ENCODE measurements at places on chromosomes 3 and 15.

DNA sequence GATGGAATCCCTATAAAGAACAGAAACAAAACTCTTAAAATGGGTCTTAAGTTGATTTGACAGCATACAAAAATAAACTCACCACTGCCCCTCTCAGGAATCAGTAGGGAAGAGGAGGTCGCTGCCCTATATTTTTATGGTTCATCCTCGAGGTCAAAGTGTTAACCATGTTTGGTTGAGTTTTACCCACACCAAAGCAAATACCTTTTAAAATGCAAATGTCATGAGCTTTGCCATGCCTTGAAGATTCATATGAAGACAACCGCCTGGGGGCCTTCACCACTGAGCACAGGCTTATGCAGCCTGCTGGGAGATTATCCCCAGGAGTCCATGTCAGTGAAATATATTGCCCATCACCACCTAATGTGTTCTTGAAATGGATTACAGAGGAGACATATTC is 66.1 kb downstream of the GLB1 start:
- DNase-seq: no peak

DNA sequence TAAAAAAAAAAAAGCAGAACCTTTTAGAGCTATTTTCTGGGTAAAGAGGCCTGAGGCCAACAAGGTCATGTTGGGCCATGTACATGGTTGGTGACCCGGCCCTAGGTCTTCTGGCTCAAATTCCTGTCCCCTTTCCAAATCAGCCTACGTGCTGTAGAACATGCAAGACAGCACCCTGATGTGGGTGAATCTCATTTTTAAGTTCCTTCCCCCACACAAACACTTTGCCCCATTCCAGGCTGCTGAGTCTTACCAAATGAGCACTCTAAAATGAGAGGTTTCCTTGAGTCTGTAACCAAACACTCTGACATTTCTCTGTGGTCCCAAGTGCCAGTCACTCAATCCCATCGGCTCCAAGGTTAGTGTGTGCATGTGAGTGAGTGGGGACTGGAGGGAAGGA is 9.4 kb downstream of the BCL6 start:
- no peak for DNase-seq

- DNase-seq: no peak
Observed at GRCh38 chr15:80944818-80945217, 44.8 kb downstream of the MESD start.

GRCh38 chr15:32029862-32030781 is at the start of gene CHRNA7:
Gene CHRNA7 (plus strand): TSS chr15:32030515. CDS start chr15:32030595, 80 bp downstream.
- peak; percentile 19 for DNase-seq

DNA sequence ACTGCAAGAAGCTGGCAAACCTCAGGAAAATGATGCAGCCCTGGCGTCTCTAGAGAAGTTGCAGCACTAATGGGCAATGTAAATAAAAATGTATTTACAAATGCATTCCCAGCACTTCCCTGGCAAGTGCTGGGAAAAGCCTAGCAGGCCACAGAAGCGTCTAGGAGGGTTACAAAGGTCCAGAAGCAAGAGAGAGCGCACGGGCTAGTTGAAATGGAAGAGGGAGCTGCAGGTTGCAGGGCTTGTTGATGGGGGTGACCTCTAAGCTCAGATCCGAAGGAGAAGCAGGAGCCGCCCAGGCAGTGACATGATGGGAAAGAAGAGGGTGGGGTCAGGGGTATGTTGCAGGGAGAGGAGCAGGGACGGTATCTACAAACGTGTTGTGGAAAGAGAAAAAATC is 2.7 kb upstream of the KNL1 start:
- no peak for DNase-seq

GRCh38 chr3:134333522-134334181 is 40.6 kb downstream of the AMOTL2 start:
- peak; percentile 84 for DNase-seq

DNA sequence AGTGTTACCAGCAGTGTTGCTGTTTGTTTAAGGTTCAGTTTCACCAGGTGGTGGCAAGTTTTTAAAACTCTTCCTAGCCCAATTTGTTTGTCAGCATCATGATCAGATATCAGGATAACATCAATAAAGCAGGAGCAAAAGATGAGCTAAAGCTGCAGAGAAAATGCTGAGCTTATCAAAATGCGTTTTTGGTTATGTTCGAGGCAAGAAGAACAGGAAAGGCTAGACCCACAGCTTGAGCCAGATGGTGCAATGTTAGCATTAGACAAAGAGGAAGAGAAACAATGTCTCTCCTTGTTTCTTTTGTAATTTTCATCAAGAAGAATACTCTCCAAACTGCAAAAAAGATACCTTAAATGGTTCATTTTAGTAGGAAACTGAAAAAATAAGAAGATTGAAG is 66.2 kb downstream of the THRB start:
- DNase-seq: no peak

GRCh38 chr15:68515371-68516095 is 63.3 kb upstream of the CORO2B start:
- DNase-seq: no peak

GRCh38 chr3:107421170-107421792 is 44.0 kb downstream of the CCDC54 start:
- DNase-seq: peak; percentile 59

DNA sequence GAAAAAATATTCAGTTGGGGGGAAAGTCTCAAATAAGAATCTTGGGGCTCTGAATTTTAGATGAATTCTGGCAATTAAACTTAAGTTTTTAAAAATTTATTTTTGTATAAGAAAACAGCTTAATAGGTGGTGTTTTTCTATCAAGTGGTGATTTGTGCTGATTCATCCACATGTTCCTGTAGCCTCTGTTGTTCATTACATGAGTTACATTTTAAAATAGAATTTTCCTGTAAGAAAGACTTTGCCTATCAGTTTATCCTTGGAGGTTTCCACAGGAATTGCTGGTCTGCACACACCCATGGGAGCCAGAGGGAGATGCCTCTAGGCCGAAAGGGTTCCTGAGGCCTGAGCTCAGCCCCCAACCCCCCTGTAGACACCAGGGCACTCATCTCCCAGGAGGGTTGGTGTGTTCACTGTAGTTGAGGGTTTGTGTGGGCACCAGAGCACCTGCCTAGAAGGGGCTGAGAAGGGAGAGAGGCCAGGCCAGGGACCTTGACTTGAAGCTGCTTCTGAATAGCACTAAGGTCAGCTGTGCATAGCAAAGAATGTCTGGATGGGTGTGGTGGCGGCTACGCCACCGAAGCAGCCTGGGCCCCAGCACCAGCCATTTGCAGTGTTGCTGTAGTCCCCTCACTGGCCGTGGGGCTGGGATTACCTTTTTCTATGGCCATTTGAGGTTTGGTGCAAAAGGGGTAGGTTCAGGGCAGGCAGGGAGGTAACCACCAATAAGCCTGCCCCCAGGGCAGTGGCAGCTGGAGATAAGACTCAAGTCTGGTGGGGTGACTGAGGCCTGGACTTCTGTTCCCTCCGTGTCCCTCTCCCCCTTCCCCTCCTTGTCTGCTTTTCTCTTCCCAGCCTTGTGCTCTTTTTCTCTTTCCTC is 11.9 kb downstream of the DNAJA4 start:
- no peak for DNase-seq

GRCh38 chr15:57503911-57504598 is 87.6 kb upstream of the MYZAP start:
- no peak for DNase-seq

- no peak for DNase-seq
Observed at GRCh38 chr3:128556907-128557306, 63.9 kb upstream of the GATA2 start.

DNA sequence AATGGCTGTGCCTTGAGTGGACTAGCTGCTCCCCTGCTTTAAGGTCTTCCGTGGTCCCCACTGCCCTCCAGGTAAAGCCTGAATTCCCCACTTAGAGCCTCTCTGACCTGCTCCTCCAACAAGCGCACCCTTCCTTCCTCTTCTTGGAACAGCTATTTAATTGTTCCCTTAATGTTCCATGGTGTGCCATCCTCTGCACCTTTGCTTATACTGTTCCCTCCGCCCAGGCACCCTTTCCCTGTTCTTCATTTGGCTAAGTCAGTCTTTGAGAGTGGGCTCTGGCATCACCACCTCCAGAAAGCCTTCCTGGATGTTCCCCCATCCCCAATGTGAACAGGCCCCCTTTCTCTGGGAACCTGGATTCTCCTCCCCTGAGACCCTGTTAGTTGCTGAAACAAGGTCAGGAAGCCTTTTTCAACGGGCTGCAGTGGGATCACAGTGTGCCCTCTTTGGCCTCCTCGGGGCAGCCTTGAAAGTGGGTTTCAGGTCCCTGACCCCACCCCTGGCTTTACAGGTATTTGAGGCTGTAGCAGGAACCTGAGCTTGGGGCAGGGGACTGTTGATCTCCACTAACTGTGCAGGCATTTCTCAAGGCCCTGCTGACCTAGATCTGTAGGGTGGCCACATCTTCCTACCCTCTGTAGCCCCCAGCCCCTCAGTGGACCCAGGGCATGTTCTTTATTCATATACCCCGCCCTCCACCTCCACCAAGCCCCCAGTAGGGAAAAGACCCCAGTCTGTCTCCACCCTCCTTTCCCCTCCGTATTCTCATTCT is 5.0 kb downstream of the ISLR start:
- no peak for DNase-seq

- no peak for DNase-seq
Observed at GRCh38 chr15:48191574-48192225, at the start of gene CTXN2. Gene CTXN2 (plus strand): TSS chr15:48191665. CDS start chr15:48201301, 9,636 bp downstream.

DNA sequence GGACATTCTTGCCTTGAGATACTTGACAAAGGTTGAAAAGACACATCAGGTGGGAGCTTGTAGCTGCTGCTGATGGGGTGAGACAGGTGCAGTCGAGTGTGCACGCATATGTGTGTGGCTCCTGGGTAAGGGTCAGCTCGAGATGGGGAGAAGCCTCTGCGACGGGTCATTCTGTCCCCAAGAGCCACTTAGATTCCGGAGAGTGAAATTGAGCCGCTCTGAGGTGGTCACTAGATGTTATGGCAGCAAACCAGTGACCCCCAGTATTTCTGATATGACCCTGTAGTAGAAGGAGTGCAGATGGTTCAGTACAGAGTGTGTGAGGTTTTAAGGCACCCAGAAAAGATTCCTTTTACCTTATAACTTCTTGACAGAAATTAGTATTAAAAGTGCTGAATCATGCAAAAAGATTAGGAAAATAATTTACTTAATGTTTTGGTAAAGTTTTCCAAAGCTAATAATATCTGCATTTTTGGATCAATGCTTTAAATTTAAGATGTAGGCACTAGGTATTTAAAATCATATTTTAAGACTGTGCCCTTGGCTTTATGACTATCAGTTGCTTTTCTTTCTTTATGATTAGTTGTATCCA is 241.9 kb upstream of the TOPAZ1 start:
- DNase-seq: no peak

DNA sequence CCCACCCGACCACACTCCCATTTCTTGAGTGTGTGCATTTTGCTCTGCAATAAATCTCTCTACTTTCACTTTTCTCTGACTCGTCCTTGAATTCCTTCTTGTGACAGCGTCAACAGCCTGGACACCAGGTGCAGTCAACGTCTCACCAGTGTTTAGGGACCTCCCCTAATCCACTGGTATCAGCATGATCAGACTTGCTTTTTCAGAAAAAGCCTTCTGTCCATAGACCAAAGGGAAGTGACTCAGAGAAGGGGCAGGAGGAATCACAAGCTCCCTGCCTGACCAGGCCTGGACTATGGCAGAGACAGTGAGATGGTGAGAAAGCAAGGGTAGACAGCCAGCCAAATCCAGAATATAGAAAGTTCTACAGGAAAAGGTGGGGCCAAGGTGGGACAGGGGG is 15.5 kb downstream of the CCR5 start:
- no peak for DNase-seq
